Stimulated activated CD8-positive, alpha-beta memory T cell treated with anti-CD3 and anti-CD28 coated beads, Interleukin-2, amount 100 ng/mL, for 48 hours (primary cell): ENCODE measurements at places on chromosomes 5 and 9.

DNA sequence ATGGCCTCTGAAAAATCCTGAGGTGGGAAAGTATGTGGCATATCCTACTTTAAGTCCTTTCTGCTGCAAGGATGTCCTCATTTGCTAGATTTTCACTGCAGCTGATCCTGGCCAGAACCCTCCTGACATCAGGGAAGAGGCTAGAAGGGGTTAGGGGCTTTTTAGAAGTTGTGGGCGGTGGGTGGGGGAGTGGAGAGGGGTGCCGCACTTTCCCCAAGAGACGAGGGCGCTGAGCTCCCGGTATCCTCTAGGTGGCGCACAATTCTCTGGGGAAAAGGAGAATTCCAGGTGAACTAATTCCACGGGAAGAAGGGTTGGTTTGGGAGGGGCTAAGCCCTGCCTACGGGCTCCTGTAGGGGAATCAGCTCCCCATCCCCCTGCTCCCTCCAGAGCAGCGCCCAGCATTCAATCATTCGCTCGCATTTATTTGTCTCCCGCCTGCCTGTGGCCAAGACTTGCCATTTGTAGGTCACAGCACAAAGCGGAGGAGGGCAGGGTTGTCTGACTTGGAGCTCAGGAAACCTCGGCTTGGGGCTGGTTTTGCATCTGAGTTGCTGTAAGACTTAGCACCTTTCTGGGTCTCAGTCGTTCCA is 42.9 kb upstream of the HAND1 start:
- no peak for DNase-seq

- no peak for DNase-seq
Observed at GRCh38 chr5:154165886-154166285, 24.6 kb upstream of the GALNT10 start.

DNA sequence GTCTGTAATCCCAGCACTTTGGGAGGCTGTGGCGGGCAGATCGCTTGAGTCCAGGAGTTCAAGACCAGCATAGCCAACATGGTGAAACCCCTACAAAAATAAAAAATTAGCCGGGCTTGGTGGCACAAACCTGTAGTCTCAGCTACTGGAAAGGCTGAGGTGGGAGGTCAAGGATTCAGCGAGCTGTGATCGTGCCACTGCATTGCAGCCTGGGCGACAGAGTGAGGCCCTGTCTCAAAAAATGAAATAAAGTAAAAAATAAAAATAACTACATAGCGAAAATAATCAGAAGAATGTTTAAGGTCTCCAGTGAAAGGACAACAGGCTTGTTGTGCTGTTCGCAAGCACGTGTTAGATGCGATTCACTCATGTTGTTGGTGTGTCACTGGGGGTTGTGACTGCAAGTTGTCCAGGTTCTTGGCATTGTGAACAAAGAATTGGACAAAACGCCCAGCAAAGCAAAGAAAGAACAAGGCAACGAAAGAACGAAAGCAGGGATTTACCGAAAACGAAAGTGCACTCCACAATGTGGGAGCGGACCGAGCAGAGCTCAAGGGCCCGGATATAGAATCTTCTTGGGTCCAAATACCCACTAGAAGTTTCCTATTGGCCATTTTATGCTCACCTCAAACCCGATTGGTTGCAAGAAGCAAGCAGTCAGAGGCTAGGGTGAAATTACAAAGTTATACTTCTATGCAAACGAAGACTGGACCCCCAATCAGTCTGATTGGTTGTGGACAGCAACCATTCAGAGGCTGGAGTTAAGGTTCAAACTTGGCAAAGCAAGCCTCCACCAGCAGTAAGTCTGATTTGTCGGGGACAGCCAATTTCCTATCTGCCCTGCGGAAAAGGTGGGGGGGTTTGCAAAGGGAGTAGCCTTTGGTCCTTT is 844 bp upstream of the MCCC2 start:
- DNase-seq = no peak

- DNase-seq = no peak
Observed at GRCh38 chr5:126757713-126758357, 19.1 kb upstream of the LMNB1 start.

GRCh38 chr5:178216779-178217178 is 12.4 kb downstream of the HNRNPAB start:
- DNase-seq = no peak

- no peak for DNase-seq
Observed at GRCh38 chr5:137696481-137696880, 39.4 kb downstream of the KLHL3 start.

- no peak for DNase-seq
Observed at GRCh38 chr5:165775111-165775510, 2269.7 kb downstream of the MAT2B start.

GRCh38 chr5:164301708-164302107 is 796.3 kb downstream of the MAT2B start:
- no peak for DNase-seq

DNA sequence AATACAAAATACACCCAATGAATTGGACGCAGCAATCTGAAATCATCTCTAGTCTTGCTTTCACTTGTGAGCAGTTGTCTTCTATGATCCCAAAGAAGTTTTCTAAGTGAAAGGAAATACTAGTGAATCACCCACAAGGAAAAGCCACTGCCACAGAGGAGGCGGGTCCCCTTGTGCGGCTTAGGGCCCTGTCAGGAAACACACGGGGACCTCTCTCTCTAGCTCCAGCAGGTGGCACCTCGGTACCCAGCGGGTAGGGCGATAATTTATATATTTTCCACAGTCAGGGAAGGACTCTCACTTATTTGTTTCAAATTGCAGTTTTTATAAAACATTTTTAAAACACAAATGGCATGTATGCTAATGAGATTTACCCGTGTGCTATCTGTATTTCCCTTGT is 417.1 kb downstream of the KDM4C start:
- DNase-seq = no peak

DNA sequence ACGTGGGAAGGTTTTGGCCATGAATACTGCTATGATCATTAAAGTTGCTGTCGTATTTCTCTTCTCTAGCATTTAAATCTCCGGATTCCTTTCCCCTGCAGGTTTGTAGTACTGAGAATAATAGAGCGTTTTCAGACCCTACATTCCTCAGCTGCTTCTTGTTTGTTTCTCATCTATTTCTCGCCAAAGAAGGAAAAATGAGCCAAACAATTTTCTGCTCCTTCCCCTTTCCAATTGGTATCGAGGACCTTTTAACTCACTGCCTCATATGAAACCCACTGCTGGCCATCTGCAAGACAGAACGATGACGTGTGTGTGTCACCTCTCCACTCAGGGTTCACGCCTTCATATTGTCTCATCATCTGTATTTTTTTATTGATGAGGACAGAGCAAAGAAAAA is 689.4 kb upstream of the WWC1 start:
- DNase-seq = no peak

GRCh38 chr5:173468821-173469251 is 140.6 kb upstream of the STC2 start:
- DNase-seq = no peak

- no peak for DNase-seq
Observed at GRCh38 chr5:32261198-32261597, 51.5 kb downstream of the MTMR12 start.

DNA sequence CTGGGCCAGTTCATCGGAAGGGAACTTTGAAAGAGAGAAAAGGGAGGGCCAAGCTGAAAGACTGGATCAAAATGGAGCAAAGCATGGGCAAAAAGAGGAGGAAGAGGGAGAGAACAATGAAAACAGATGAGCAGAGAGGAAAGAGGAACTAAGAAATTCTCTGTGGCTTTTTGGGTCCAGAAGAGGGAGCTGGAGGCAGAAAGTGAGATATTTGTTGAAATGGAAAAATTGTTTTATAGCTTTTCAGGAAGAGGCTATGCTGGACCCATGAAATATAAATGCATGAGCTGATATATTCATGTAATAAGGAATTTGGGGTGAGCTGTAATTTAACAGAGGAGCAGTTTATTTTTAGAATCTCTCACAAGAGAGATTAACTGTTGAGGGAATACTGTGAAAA is 457.3 kb downstream of the DMAC1 start:
- DNase-seq = no peak

- no peak for DNase-seq
Observed at GRCh38 chr5:87754009-87754757, 341.5 kb upstream of the CCNH start.
